ENCODE measurements at places on chromosomes 11 and 22.

- no peak for DNase-seq
Measured at GRCh38 chr11:87871056-87871455, 304.2 kb downstream of the RAB38 start.

DNA sequence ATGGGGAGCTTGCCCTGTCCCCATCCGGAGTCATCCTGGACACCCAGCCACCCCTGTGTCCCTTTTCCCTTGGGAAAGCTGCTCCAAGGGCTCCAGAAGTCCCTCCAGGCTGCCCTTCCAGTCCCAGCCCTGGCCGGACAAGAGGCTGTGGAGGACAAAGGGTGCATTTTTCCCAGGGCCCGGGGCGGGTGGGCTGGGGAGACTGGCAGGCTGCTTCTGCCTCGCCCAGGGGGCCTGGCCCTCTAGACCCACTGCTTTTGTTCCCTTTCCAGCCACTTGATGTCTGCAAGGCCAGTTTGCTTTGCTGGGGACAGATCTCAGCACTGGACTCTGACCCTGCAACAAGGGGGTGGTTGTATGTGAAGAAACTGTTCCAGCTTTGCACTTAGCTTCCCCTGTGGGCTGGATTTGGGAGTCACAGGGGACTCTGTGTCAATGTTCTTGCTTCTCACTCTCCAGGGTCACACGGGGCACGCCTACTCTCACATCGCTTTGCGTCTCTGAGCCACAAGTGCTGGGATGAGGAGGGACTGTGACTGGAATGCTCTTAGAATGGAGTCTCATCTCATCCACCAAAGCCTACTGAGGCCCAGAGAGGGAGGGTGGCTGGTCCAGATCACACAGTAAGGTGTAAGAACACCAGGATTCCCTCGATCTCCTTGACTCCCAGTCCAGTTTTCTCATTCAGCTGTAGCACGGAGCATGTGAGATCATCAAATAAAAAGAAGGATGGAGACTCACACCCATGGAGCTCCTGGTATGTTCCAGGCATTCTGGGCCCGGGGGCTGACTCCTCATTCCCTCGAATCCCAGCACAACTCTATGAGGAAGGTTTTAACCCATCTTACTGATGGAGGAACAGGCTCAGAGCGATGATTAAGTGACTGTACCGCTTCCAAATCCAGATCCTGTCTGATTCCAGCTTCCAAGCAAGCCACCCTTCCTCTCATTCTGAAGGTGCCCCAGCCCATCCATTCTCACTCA lies 59.9 kb downstream of the FBXO7 start:
- DNase-seq: no peak

DNA sequence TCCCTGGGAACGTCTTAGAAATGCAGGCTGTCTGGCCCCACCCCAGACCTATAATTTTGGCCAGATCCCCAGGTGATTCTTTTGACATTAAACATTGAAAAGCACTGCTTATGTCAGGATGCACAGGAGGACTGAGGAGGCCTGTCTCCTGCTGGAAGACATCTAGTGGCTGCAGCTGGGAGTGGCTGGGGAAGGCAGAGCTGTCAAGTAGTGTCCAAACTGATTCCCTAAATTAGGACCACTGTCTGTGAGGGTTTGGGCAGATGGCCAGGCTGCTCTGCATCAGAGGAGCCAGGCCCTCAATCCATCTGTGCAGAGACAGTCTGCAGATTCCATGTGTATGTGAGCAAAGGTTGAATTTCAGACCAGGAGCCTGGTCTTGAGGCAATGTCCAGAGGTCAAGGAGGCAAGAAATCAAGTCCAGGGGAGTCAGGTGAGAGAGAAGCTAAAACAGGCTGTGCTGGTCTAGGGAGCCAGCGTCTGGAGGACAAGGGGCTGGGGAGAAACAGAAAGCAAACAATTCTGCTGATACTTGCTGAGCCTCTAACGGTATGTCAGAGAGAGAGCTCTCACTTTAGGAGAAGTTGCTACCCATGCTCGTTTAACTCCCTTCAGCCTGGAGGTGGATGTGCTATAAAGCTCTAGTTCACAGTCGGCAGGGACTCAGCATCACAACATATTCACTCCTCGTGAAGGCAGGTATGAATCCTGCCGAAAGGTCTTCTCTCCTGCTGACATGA lies 15.3 kb upstream of the SYTL2 start:
- DNase-seq: peak; percentile 36

DNA sequence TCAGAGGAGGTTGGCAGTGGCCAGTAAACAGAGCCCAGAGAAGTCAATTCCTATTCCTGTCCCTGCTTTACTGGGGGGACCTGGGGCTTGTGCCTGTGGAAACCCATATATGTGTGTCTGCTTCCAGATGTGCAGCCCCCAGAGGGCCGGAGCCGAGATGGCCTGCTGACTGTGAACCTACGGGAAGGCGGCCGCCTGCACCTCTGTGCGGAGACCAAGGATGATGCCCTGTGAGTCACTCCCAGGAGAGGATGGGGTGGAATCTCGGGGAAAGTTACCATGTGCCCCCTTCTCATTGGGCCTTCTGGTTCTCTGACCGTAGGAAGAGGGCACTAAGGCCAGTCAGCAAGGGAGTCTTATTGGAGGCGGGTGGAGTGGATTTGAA lies 5.3 kb downstream of the PLEKHB1 start:
- no peak for DNase-seq

GRCh38 chr11:67001332-67001731 lies 21.6 kb upstream of the SYT12 start:
- no peak for DNase-seq

DNA sequence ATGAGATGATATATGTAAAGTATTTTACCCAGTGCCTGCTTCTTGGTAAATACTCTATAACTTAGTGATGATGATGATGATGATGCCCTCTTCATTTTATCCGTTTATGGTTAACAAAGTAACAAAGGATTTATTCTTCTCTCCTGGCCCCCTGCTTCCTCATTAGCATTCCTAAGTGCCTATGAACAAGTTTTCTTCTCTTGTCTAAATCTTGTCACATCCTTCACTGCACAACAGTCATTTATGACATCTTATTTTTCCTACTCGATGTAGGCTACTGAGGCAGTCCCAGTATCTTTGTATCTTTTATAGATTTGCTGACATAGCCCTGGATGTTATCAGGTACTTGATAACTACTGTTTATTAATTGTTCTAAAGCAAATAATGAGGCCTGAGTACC lies 754.4 kb upstream of the ARHGAP42 start:
- DNase-seq: no peak

GRCh38 chr22:50298937-50299784 lies 8.3 kb downstream of the PLXNB2 start:
- DNase-seq: no peak

DNA sequence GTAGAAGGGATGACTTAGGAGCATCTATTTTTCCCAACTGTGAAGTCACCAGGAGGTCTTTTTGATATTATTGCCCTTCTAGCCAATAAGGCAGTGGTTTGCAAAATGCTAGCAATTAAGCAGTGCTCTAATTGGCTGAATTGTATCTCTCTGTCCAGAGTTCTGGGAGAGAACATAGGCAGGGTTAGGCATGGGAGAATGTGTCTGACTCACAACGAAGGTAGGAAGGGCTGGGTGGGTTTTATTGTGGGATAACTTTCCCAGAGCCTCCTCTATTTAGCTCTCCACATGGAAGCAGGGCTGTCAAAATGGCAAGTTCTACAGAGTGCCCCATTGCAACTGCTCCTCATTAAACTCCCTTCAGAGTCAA lies 415.9 kb upstream of the CADM1 start:
- DNase-seq: no peak

DNA sequence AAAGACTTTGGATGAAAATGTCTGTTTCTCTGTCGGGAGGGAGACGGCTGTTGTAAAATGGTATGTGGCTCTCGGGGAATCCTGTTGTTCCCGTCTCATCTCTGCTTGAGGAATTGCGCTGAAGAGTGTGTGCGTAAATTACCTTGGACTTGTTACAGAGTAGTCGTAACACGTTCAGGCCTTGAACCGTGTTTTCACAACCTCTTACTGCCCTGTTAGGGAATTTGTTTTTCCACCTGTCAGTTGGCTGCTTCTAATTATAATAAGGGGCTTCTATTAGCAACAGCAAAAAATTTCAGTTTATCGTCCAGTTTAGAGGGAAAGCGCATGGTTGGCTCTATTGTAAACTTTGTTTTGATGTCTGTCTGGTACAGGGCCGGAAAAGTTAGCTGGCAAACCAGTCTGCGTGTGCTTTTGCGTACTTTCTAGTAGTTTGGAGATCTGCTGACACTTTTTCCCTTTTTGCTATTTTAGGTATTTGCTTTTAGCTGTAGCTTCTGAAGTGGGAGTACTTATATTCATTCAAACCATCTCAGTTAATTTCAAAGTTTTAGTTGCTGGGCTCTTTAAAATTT lies 1.5 kb downstream of the HIPK3 start:
- no peak for DNase-seq

DNA sequence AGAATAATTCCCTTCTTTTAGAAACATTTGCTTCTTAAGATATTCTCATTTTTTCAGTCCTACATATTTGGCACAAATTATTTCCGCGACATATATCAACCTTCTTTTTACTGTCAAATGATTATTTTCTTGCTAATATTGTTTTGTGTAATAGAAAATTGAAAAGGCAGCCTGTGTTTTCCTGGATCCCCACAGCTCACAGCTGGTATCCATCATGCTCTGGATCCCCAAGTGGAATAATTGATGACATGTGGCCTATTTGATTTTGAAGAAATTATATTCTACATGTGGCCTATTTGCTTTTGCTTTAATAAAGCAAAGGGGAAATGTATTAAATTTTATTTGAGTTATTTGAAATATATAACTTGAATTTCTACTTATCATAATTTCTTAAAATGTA lies 199.4 kb upstream of the LUZP2 start:
- no peak for DNase-seq

GRCh38 chr11:77799338-77799737 lies 21.2 kb downstream of the RSF1 start:
- DNase-seq: no peak

DNA sequence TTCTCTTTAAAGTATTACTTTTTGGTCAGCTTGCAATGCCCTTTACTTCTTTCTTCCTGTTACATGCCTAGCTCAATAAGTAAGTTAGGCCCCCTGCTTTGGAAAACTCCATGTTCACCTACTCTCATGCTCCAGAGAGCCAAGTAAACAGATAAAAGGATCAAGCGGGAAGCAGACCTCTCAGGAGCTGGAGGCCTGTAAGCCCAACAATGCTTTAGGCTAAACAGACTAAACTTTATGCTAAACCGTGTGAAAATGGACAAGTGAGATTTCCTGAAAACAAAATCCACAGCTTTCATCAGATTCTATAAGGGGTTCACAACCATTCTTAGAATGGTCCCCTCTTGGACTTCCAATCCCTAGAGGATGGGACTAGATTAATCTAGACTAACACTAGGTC lies 40.2 kb downstream of the CELF1 start:
- no peak for DNase-seq

- DNase-seq: peak; percentile 54
Measured at GRCh38 chr22:37457093-37457893, 28.9 kb downstream of the MFNG start.

DNA sequence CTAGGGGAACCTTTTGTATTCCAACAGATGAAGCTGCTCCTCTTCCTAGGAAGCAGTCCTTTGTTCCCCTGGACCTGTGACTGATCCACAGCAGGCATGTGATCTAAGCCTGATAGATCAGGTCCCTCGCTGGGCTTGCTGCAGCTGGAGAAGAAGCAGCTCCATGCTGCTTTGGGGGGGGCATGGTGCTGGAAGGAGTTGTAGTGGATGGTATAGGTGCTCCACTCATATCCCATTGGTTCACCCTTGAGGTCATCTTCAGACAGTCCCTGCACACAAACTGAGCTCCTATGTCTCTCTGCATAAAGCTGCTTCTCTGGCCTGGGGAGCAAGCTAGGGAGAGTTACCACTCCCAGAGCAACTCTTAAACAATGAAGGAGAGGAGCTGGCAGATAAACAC lies 9.5 kb upstream of the RIC3 start:
- no peak for DNase-seq

- peak; percentile 94 for DNase-seq
Measured at GRCh38 chr11:57499413-57499982, 16.0 kb downstream of the SLC43A1 start.

DNA sequence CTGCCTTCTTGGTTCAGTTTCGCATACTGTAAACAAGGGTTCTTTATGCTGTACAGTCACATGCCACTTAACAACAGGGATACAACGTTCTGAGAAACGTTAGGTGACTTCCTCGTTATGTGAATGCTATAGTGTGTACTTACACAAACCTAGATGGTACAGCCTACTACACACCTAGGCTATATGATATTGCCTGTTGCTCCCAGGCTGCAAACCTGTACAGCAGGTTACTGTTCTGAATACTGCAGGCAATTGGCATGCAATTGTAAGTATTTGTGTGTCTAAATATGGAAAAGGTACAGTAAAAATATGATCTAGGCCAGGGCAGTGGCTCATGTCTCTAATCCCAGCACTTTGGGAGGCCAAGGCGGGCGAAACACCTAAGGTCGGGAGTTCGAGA lies 85.7 kb upstream of the PRDM11 start:
- no peak for DNase-seq

GRCh38 chr11:60457576-60457975 lies 1.9 kb downstream of the MS4A1 start:
- DNase-seq: no peak

All from left colon (tissue), 2 donors.